Stimulated activated CD8-positive, alpha-beta memory T cell treated with anti-CD3 and anti-CD28 coated beads, Interleukin-15, amount 100 ng/mL, for 1 hour (primary cell): ENCODE measurements at places on chromosomes 7 and 10.
A peak's percentile ranks its signal among the peaks of the same experiment; 100 is the strongest.

DNA sequence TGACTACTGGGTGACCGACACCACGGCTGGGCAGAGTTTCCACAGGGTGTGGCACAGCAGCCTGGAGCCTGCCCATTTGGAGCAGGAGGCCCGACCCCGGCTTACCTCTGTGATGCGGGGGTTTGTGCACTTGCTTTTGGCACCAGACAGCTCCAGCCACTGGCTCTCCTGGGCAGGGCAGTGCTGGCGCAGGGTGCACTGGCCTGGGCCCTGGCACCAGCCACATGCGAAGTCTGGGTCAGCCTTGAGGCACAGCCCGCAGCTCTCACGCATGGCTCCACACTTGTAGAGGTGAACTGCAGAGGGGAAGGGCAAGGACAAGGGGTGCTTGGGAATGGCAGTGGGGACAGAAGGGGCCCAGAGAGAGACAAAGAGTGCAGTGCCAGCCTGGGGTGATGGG is 373.7 kb downstream of the PLXNA4 start:
- DNase-seq: no peak

DNA sequence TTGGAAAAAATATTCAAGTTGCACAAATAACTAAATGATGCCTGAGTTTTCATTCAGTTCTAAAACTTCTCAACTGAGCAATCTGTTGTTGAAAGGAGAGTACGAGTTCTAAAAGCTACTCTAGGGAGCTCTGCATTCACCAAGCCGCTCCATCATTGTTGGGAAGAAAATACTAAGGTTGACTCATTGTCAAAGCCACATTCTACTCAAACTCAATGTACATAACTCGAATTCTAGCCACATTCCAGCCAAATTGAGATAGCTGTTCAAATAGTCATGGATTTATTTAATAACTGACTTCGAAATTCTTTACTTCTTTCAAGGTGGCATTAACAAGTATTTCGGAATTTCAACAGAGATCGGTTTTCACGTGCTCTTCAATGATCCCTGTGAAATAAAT is 63.4 kb downstream of the KIAA1217 start:
- DNase-seq: no peak

DNA sequence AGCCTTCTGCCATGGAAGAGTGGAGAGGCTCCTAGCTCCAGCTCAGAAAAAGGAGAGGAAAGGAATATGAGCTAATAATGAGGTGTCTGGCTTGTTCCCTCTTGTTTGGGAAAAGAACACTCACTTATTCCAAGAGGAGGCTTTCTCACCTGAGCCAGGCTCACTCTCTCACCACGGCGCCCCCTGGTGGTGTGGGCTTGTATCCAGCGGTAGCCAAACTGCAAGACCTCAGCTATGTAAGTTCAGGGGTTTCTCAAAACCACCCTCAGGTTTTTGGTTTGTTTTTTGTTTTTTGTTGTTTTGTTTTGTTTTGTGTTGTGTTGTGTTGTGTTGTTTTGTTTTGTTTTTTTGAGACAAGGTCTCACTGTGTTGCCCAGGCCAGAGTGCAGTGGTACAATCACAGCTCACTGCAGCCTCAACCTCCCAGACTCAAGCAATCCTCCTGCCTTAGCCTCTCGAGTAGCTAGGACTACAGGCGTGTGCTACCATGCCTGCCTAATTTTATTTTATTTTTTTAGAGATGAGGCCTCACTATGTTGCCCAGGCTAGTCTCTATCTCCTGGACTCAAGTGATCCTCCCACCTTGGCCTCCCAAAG is 124.0 kb downstream of the TMEM130 start:
- DNase-seq: peak; percentile 64

GRCh38 chr7:30918676-30919075 is 7.0 kb downstream of the AQP1 start:
- no peak for DNase-seq

DNA sequence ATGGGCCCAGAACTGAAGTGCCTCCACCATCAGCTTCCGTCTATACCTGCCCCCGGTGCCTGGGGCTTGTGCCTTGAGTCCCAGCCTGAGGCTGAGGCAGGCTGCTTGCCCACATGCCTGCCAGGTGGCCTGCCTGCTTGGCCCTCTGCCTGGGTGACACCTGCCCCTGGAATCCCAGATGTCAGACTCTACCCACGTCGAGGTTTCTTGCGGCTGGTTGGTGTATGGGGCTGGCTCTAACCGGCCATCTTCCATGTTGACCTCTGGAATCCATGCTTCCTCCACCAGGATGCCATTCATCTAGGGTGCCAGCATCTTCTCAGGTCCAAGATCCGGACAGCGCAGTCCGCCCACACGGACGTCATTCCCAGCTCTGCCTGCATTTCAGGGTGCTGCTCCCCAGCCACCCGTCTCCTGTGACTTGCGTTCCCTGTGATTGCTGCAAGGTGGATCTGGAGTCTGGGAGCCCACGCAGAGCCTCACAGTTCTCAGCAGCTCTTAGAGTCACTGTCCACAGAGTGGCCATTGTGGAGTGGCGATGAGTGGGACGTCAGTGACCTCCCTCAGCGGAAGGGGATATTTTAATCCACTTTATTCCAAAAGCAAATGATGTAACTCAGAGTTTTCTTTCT is 298.1 kb downstream of the TCERG1L start:
- no peak for DNase-seq

DNA sequence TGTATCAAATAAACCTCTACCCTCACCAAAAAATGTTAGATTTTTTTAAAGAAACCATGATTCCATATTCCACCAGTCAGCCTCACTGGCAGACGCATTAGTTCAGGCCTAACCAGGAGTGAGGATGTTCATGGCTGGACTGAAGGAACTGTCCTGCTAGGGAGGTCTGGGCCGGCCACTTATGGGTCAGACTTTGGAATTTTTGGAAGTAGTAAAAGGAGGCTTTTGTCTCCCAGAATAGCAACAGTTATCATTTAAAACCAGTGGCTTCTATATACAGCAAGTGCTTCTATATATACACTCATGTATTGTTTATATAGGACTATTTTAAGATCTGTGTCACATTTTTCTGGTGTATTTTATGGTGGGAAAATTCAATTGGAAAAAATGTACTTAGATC is 120.5 kb downstream of the CNNM2 start:
- DNase-seq: no peak

GRCh38 chr10:30430544-30431298 is 3.3 kb upstream of the MAP3K8 start:
- no peak for DNase-seq

DNA sequence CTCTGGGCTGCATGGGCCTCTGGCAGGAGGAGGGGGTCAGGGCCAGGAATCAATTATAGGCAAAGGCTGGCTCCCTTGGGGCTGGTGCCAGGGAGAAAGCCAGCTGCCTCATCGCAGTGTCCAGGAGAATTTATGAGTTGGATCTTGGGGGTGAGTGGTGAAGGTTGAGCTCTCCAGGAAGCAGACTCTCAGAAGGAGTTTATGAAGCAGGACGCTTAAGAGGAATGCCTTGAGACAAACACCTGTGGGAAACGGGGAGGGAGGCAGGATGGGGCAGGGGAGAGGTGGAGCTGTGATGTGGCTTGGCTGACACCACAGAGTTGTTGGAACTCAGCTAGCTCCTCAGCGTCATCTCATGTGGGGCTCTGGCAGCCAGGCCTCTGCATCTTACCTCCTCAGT is 428.5 kb downstream of the RPS24 start:
- no peak for DNase-seq

DNA sequence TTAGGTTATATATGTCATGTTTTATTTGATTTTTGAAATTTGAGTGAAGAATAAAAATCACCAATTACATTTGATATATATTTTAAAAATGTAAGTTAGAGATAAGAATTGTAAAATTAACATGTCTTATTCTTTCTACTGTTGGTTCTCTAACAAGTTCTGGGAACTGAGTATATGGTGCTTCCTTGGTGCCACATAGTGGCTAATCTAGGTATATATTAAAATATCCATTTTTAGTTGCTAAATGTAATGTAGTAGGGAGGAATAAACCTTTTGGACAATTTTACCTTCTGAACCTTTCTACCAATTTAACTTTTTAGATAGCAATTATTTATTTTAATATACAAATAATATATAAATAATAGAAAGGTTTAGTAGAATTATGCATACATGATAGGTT is 17.5 kb downstream of the CFAP69 start:
- DNase-seq: no peak

DNA sequence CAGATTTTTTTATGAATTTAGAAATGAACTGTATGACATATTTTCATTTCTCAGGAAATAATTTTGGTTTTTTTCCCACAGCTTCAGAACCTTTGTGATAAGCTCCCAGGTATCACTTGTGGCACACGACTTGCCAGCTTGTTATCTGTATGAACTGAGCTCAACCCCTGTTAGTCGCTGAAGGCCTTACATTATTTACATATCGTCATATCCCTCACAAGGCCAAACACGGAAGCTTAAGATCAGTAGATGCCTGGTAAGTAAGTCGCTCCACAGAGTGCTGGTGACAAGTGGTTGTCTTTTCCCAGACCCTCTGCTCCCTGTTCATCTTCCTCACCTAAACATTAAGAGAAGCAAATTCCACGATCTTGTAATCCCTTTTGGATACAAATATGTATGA is 55.2 kb downstream of the RAPGEF5 start:
- DNase-seq: no peak

GRCh38 chr7:118079369-118079768 is 104.6 kb upstream of the LSM8 start:
- no peak for DNase-seq

- DNase-seq: no peak
Measured at GRCh38 chr10:7513936-7514335, 103.1 kb upstream of the SFMBT2 start.

DNA sequence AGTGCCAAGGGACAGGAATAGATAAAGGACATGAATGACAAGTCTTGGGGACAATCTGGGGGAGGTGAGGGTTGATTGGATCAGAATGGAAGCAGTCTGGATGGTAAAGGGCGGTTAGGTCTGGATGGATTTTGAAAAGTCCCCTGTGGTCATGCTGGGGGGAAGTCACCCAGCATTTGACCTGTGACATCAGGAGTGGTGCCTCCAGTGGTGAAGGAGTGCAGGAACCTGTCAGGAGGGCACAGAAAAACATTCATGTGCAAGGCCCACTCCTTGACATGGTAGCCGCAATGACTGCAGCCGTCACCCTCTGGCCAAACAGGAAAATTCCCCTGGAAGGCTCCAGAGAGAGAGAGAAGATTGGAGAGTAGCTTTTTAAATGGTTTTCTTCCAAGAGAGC is 304.8 kb downstream of the GFRA1 start:
- DNase-seq: no peak

- DNase-seq: no peak
Measured at GRCh38 chr10:71611131-71611530, 108.4 kb downstream of the C10orf105 start.
